ENCODE measurements at places on chromosomes 2 and 18.
A peak's percentile ranks its signal among the peaks of the same experiment; 100 is the strongest.

- no peak for DNase-seq
Observed at GRCh38 chr18:55857409-55857808, 269.4 kb upstream of the TCF4 start.

GRCh38 chr2:143877876-143878530 is 641.9 kb downstream of the ZEB2 start:
- DNase-seq = no peak

GRCh38 chr2:199195927-199196502 is 261.7 kb downstream of the SATB2 start:
- no peak for DNase-seq

DNA sequence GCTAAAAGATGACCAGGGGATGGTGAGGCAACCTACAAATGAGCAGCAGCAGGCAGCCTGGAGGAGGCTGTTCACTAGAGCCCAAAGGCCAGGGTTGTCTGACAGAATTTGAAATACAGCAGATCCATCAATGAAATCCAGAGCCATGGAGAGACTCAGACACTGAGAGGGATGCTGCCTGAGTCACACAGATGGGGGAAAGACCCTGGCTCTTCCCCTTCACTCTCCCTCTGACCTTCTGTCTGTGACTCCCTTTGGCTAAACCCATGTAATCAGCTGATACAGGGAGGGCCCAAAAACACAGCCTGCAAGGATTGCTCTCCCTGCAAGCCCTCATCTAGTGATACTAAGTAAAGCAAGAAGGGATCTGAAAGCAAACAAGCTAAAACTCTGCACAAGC is 166.5 kb upstream of the SPOPL start:
- DNase-seq = no peak

GRCh38 chr18:54734059-54734458 is 94.2 kb upstream of the RAB27B start:
- no peak for DNase-seq

- DNase-seq = peak; percentile 74
Observed at GRCh38 chr2:237512774-237513466, 25.9 kb downstream of the MLPH start.
